ENCODE measurements at places on chromosomes 2 and 18. TPM values are rescaled to one million over a fixed set of nuclear protein-coding genes. Genes with fewer than 3 reads are reported as not detected.

DNA sequence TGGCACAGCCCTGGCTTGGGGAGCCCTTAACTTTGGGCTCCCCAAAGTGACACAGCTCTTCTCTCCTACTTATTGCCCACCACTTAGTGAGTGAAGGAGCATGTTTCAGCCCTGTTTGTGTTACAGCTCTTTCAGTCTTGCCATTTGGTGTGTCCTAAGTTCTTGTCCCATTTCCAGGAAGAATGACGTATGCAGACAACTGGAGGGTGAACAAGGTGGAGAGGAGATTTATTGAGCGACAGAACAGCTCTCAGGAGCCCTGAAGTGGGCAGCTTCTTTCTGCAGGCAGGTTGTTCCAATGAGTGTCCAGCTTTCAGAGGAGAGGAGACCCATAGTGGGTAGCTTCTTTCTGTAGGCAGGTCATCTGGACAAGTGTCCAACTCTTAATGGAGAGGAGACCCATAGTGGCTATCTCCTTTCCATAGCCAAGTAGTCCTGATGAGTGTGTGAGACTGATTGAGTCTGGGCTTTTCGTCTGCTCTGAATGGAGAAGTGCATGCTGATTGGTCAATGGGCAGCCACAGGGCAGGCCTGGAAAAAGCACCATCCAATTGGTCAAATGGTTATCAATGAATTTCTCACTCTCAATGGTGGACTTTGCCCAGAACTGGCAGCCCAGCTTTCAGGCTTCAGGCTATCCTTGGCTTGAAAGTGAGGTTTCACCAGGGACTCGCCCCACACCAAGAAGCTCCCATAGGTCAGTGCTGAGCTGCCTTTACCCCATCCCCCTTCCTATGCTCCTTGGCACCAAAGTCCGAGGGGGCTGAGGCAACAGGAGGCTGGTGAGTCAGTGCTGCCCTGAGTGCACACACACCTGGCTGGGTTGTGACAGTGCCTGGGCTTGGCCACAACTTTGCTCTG is 688.2 kb downstream of the NYAP2 start:
- no peak for ATAC-seq

DNA sequence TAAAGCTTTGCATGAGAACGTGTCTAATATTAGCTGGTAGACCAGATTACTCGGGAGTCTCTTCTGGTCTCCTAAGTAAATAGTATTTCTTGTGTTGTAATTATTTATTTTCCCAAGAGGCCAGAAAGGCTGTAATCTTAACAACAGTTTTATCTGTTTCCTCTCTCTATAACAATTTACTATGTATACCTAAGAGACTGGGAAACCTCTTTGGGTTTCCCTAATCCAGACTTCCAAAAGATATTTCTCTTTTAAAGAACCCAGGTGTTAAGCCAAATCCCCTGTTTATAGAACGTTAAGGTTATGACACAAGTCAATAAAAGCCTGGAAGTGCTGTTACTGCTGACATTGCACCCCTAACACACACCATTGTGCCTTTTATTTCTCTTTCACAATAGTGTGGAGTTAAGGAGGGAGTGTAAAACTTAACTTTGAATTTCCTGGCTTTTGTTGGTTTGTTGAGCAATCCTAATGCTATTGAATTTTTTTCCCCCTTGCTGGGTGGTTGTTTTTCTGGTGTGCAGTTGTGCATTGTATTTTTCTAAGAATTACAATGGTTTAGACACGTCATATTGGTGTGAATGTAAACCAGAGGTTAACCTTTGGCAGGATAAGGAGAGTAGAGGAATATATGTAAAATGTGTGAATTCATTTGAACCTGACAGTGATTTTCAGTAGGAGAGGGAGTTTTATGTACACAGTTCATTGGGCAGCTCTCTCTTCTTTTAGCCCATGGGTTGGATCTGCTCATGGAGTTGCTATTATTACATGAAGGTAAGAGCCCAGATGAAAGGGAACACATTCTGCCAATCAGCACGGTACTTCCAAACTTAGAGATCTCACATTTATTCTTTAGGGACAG is 192.8 kb downstream of the MTX2 start:
- no peak for ATAC-seq

Gene ZNF396
- total RNA-seq, result 0.37 TPM

Gene DLX2
- total RNA-seq, result not detected

- ATAC-seq, result no peak
These were observed 33.3 kb downstream of the RBMS1 start for GRCh38 chr2:160460333-160460731.

DNA sequence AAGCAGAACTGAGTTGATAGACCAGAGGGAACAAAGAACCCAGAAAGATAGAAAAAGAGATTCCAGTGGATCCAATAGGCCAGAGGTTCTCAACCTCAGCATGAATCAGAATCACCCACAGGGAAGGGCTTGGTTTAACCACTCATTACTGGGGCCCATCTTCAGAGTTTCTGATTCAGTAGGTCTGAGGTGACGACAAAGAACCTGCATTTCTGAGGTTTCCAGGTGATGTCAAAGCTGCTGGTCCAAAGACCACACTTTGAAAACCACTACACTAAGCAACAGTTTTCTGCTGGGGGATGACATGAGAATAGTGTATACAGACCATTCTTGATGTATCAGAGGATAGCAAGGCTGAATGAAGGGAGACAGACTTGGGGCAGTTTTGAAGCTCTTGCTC is 296.9 kb upstream of the STON1 start:
- ATAC-seq, result peak; percentile 94

- ATAC-seq, result no peak
These were observed 52.2 kb downstream of the C2orf74 start for GRCh38 chr2:61214171-61214570.

Gene ARHGAP28
- total RNA-seq, result not detected

Gene SERPINB12
- total RNA-seq, result not detected

- no peak for ATAC-seq
These were observed 117.1 kb downstream of the KLHL29 start for GRCh38 chr2:23502096-23502495.

DNA sequence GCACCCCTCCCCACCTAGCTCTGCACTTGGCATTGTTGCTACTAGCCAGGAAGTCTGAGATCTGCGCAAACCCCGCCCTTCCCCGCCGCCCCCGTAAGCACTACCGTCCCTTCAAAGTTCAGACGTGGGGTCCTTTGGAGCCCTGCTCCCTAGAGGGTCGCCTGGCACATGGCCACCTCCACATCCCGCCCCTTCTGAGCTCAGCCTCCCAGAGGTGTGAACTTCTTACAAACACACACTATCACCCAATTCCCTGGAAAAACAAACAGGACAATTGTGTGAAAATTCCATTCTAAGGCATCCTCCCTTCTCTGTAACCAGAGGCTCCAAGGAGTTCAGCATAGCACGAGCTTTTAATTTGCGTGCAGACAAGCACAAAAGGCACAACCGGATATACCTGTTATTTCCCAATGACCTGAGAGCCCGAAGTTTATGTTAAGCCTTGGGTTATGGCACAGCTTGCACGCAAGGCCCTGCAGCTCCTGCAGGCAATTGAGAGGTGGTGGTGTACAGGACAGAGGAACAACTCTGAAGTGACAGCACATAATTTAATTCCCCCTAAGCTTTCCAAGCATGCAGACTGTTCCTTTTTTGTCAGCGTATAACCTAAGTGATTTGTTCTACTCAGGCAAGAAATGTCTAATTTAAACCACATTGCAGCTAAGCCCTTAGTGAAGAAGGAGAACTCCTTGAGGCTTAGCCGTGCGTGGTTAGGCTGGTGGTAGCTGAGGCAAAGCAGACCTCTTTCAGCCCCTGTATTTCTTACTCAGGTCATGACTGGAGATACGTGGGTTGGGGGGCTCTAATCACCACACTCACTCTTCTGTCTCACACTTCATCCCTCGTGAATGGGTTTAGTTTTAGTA is 20.3 kb upstream of the CYP1B1 start:
- peak; percentile 74 for ATAC-seq

DNA sequence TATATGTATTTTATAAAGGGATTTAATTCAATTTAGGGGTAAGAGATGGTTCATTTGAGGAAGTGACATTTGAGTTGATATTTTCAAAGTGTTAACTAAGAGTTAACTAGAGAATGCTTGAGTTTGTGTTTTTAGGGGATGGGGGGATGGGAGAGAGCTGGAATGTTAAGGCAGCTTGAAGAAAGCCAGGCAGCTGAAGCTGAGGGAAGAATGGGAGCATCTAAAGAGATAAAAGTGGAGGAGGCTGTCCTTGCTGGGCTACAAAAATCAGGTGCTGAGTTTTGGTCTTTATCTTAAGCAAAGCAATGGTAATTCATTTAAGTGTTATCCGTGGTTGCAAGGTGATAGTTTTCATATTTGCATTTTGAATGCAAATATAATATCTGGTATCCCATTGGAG is 9.2 kb downstream of the CHST9 start:
- ATAC-seq, result no peak
